ENCODE measurements at places on chromosomes 1 and 21. TPM values are rescaled to one million over a fixed set of nuclear protein-coding genes. Genes with fewer than 3 reads are reported as not detected.

Gene PACC1
- 12.3 TPM for polyA plus RNA-seq

Gene AHDC1
- 67.5 TPM for polyA plus RNA-seq

DNA sequence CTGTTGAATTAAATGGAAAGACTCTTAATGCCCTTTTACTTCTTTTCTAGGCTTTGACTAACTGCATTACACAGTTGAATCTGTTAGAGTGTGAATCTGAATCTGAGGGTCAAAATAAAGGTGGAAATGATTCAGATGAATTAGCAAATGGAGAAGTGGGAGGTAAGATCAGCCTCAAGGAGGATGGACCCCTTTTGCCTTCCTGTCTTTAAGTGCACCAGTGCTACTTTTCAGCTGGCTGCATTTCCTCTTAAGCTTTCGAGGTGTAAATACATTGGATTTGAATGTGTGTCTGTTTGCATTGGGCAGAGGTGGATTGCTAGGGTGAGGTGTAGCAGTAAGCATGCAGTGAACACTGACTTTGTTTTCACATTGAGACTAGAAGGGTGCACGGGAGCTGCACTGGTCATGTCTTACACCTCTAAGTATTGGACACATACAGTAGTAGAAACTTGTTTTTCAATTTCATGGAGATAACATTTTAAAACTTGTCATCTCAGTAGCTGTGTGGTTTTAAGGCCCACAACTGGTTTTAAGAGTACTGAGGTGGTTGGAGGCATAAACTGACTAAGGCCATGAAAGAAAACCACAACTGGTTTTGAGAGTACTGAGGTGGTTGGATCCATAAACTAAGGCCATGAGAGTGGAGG lies 35.4 kb downstream of the MIA3 start:
- no peak for DNase-seq

DNA sequence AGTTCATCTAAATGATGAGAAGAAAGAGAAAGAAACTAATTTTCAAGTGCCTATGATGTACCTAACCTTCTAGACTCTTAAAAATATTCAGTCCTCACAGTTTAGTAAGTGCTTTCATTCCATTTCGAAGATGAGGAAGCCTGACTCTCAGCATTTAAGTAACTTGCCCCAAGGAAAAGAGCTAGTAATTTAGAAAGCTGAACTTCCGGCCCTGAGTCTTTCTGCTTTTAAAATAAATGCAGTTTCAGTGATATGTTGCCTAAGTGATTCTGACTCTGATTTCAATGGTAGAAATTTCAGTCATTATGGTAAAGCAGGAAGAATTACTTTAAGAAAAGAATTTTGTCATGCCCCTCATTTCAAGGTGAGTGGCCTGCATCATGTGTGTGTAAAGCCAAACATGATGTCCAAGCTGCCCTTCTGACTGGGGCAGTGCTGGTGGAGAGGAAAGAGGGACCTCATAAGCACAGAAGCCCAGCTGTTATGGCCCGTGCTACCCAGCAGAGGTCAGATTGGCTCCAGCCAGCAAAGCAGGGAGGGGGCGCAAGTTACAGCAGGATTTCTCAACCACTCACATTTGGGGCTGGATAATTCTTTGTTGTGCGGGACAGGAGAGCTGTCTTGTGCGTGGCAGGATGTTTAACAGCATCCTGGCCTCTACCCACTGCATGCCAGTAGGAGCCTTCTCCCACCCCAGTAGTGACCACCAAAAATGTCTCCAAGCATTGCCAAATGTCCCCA lies 10.7 kb downstream of the ATP1A4 start:
- DNase-seq: no peak

DNA sequence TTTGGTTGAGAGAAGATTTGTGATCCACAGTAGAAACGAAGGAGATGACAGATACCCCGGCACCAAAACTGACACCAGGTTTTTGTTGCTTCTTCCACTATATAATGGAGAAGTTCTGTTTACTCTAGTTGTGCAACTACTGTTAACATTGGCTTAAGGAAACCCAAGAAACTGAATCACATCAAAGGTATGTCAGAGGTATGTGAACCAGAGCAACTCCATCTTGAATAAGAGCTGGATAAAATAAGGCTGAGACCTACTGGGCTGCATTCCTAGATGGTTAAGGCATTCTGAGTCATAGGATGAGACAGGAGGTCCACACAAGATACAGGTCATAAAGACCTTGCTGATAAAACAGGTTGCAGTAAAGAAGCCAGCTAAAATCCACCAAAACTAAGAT lies 173.7 kb upstream of the CAMK1G start:
- DNase-seq: no peak

DNA sequence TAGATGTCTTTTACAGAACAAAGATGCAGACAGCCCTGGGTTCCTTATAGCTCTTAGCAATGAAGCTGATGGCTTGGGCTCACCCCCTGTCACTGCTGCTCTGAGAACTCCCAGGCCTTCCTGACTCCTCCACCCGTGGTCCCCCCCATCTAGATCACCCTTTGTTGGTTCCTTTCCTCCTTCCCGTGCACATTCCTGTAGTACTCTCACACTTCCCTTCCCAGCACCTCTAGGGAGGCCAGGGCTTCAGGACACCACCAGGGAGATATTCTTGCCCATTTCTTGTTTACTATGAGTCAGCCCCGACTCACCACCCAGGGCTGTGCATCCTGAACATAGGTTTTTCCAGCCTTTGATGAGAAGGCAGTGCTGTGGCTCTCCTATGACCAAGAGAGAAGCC lies 14.4 kb upstream of the NOS1AP start:
- no peak for DNase-seq

DNA sequence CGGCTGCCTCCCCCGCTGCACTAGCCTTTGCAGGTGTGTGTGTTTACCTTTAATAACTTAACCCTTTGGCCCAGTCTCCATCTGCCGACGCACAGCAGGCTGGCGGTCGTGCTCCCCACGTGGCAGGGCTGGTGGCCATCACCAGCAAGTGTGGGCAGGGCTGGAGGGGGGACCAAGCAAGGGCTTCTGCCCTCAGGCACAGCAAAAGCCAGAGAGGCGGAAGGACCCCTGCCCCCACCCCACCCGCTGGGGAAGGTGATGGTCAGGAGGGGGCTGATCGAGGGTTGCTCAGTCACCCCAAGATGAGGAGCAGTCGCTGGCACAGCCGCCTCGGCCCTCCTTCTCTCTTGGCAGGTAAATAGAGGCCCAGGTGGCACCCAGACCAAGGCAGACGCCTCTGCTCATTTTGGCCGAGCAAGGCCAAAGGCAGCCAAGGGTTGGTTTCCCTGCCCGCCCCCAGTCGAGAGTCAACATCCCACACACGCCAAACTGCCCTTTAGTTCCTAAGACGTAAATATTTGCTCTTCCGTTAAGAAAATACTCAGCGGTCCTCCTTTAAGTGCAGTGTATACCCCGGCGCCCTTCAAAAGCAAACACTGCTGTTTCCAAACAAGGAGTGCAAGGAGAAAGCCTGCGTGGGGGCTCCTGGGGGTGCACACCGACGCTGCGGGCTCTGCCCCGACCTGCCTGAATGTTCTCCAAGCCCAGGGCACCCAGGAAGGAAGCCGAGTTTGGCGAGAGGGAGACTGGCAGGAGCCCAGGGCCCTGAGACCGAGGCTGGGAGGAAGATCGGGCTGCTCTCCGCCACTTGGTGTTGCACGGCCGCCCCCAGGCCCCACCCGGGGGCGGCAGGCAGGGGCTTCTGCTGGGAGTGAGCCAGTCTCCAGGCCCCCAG lies 82.7 kb downstream of the SIK1 start:
- DNase-seq: no peak
